ENCODE measurements at places on chromosomes 1 and 21.

DNA sequence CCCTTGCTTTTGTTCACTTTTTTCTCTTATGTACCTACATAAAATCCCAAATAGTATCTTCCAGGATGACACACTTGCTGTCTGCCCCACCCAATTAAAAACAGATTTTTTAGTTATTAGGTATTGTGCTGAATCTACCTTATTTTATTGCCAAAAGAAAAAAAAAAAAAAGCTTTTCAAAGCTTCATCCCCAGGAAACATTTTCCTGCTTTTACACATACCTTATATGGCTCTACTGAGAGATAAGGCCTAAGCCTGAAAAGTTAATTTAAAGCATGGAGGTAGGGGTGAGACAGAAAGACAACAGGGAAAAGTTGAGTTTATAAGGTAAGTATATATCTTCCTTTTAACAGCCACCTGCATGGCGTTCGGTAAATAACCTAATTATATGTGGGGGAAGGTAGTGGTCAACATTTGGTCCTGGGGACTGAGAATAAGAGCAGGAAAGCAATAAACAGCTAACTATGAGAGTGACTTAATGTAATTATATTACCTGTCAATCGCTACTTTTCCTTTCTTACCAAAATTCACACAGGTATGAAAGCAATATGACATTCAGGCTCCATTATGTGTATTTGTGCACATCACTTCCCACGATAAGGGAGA, 54.6 kb upstream of the BOLA1 start:
- DNase-seq, result no peak

DNA sequence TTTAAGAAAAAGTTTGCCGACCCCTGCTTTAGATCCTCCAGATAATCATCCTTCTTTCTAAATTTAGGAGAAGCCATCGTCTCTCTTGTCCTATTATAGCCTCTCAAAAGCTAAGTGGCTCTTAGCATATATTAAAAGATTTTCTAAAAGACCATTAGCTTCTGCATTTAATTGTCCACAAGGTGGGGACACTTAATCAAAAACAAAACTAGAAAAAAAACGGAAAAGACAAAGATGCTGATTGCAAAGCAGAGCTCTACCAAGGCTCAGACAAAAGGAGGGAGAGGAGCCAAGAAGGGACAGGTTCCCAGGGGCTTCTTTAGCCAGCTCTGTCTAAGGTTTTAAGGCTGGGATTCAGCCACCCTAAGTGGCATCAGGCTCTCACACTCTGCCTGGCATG, 128.3 kb upstream of the HMGB4 start:
- no peak for DNase-seq

GRCh38 chr21:40504825-40505224, 342.1 kb downstream of the DSCAM start:
- no peak for DNase-seq

- no peak for DNase-seq
Observed at GRCh38 chr1:181986907-181987305, 74.6 kb downstream of the ZNF648 start.

All from femur (tissue), 1 donor.